Stimulated activated CD8-positive, alpha-beta memory T cell treated with anti-CD3 and anti-CD28 coated beads, Interleukin-7, amount 100 ng/mL, for 1 hour (primary cell): ENCODE measurements at places on chromosomes 2 and 18.

- no peak for DNase-seq
Measured at GRCh38 chr2:100888601-100889000, 68.7 kb downstream of the NPAS2 start.

- DNase-seq: no peak
Measured at GRCh38 chr18:77092104-77093066, 40.2 kb downstream of the MBP start.

GRCh38 chr2:218149848-218150440 lies 16.8 kb downstream of the CXCR1 start:
- DNase-seq: no peak

GRCh38 chr2:233342301-233342700 lies 12.0 kb upstream of the DGKD start:
- DNase-seq: no peak
